ENCODE measurements at places on chromosomes 7 and 10.

DNA sequence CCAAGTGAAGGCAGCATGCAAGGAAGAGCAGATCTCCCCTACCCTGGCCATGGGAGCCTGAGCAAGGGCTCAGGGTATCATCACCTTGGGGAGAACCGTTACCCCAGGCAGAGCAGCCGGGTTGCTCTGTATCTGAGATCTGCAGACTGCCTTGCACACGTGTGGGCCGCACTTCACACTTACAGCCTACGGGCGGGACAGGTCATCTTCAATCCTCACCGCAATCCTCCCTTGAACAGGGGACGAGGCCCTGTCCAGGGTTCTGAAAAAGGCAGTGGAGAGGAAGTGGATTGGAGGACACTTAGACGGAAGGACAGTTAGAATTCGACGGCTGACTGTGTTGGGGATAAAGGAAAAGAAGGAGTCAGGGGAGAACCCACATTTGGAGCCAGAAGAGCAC lies 51.4 kb downstream of the NPS start:
- no peak for DNase-seq

DNA sequence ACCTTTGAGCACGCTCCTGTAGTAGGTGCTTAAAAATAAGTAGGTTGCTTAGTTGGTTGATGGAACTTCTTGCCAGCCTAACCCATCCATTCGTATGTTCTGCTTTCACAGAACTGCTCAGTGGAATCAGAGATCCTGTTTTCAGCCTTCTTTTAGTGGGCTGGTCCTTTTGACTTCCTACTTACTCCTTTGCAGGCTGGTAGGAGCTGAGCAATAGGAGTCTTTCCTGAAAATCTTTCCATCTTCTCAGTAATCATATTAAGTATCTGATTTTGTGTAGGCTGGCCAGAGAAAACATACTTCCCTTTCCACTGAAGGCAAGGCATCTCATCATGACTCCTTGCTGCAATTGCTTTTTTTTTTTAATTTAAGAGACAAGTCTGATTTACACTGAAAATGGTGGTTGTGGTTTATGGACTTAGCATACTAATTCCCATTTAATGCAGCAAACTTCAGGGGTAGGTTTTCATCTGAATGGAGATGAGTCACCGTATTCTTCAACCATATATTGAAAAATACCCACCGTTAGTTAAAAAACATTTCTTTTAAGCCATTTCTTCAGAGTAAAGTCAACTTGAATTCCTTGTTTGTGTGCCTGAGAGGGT lies 208.0 kb downstream of the ZNF365 start:
- peak; percentile 73 for DNase-seq

DNA sequence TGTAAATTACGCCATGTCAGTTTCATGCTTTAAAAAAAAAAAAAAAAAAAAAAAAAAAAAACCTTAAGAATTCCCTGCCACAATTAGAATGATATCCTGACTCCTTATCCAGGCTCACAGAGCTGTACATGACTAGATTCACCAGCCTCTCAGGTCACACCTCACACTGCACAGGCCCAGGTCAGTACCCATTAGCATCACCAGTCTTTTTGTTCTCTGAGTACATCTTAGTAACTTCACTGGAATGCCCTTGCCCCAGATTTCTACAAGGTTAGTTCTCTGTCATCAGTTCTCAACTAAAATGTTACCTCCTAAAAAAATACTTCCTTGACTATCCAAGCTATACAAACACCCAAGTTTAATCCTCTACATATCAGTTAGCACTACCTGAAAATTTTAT lies 211.0 kb downstream of the LRRN3 start:
- peak; percentile 1 for DNase-seq

GRCh38 chr10:12459340-12459739 lies 110.0 kb downstream of the CAMK1D start:
- no peak for DNase-seq

DNA sequence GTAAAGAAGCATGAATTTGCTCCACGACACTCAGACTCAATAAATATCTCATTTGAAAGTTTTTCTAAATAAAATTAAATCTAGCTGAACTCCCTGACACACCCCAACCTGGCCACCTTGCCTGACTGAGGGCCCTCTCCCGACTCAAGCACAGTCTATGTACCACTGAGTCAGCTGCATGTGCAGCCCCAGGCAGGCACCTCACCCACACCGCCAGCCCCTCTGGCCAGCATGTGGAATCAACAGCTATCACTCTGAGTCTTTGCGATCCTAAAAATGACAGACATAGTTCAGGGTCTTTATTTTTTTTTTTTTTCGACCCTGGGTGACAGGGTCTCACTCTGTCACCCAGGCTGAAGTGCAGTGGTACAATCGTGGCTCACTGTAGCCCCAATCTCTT lies 35.2 kb downstream of the OAT start:
- DNase-seq, result no peak

DNA sequence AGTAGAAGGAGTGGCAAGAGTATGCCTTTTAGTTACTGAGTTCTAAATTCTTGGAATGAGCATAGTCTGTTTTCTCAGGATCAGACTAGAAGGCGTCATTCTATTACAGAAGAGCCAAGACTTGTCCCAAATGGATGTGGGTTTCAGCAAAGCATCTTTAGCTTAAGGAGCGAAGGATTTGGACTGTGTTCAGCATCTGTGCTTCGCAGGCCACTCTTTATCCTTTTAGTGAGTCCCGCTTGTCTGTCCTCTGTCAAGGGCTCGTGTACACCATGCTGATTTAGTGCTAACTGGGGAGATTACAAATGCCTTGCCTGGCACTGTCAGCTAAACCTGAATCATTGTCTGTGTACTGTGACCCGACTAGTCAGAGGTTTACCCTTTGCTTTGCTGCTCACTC lies 465.7 kb downstream of the AUTS2 start:
- DNase-seq, result no peak

GRCh38 chr10:89362929-89363328 lies 14.9 kb upstream of the IFIT1B start:
- DNase-seq, result no peak

DNA sequence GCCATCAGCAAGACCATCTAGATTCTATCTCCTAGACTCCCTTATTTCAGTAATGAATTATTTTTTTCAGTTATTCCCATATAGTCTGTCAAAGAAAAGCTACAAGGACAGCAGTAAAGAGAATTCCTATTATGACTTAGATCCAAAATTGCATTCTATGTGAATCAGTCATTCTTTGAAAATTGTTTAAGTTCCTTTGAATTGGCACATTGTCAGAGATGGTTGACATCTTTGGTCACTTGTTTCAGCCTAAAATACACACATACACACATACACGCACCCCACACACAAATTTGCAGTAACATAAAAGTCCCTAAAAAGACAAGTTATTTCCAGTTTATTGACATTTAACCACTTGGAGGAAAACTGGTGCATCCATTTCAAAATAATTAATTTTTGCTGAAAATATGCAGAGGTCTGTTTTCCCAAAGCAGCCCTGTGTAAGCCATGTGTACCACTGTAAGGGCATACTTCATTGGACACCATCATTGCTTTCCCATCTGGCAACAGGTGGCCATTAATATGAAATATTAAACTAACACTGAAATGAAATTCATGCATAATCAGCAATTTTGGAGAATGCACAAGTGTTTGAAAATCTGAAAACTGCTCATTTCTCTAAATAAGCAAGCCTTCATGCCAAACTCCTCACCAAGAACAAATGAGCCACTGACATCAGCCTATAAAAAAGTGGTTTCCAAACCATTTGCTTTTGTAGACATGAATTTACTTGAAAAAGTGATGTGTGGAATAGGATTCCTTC lies 121.7 kb upstream of the COL1A2 start:
- DNase-seq, result peak; percentile 29

- DNase-seq, result peak; percentile 15
These were observed 1156.3 kb downstream of the SORCS3 start for GRCh38 chr10:105797234-105797890.

GRCh38 chr10:14531974-14532373 lies 201.2 kb upstream of the FRMD4A start:
- no peak for DNase-seq

- no peak for DNase-seq
These were observed 37.5 kb downstream of the LRRC18 start for GRCh38 chr10:48902096-48902495.

DNA sequence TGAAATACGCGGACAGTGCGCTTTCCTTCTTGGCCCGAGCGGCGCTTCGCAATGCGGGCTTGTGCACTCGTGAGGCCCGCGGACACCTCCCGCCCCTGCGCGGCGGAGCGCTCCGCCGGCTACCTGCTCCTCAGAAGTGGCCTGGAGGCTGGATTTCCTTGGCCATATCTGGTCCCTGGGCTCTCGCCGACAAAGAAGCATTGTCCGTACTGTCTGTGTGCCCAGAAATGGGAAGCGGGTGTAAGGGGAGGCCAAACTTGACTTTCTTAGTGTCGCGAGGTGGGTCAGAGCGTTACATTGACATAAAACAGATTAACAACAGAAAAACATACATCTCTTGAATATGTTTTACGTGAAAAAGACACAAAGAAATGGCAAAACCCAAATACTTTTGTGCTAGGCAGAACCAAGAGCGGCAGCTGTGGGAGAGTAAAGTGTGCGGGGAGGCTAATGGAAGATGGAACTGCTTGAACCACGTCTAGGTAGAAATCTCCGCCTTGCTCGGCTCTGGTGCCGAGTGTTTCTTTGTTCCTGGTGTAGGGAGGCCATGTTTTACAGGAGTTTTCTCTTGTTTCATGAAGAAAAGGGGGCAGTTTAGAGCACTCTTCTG lies 1.4 kb downstream of the LANCL2 start:
- DNase-seq, result peak; percentile 30

GRCh38 chr7:53191191-53191695 lies 155.8 kb downstream of the POM121L12 start:
- DNase-seq, result no peak

DNA sequence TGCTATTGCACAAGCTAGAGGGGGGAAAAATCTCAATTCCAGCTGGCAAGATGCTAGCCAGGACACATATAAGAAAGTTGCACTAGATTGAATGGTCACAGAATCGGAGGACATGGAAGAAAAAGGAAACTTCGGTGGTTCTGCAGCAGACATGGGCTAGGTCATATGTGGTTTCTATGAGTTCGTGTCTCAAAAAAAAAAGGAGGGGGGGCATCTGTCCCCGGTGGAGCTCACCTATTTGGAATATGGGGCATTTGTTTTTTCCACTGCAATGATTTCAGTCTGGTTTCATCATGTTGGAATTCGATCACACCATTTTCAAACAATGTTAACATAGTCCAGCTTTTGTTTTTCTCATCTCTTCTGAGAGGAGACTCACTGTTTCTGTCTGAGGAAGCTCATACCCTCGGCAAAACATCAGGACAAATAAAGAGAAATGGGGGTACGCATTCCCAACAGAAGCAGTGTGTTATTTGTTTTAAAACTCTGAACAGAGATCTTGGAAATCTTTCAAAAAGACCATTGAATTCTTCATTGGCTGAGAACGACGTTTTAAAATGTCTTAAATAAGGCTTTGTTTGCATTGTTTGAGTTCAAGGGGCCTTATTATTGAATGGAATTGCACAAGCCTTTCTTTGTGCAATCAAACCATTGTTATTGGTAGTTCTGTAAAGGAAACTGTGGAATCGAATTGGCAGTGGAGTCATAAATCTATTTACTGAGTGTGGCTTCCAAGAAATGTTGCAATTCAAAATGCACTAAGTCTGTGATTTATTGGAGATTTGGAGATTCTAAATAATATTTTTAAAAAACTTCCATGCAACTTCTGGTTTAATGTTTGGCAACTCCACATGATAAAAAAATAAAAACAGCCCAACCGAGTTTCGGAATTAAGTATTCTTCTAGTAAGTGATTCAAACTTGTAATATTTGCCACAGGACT lies 173.2 kb downstream of the RTKN2 start:
- peak; percentile 75 for DNase-seq

- peak; percentile 11 for DNase-seq
These were observed 19.6 kb upstream of the SMNDC1 start for GRCh38 chr10:110324201-110324804.

- no peak for DNase-seq
These were observed 1109.8 kb upstream of the AUTS2 start for GRCh38 chr7:68488341-68489060.

- no peak for DNase-seq
These were observed 19.9 kb downstream of the PUS7 start for GRCh38 chr7:105502173-105502572.

DNA sequence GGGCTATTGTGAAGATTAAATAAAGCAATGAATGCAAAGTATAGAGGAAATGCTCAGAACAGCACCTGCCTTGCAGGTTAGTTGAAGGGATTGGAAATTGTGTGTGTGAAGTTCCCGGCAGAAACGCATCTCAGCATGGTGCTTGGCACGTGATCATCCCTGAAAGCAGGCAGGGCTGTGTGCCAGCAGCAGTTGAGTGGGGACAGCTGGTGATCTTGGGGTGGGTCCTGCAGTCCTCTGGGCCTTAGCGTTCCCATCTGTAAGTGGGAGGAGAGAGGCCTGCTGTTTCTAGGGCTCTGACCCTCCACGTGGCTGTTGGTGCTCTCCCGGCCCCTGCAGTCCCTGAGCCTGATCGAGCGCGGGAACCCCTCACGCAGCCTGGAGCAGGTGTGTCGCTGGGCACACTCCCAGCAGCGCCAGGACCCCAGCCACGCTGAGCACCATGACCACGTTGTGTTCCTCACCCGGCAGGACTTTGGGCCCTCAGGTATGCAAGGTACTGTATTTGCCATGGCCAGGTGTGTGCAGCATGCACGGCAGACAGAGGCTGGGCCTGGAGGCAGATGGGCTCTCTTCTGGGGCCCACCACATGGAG lies 55.3 kb downstream of the TBATA start:
- no peak for DNase-seq

DNA sequence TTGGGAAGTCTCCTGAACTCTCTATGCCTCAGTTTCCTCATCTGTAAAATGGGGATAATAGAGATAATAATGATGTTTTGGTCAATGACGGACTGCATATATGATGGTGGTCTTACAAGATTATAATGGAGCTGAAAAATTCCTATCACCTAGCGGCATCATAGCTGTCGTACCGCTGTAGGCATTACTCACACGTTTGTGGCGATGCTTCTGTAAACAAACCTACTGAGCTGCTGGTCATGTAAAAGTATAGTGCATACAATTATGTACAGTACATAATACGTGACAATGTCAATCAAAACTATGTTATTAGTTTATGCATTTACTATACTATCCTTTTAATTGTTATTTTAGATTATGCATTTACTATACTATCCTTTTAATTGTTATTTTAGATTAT lies 339.1 kb upstream of the NPVF start:
- DNase-seq, result no peak

GRCh38 chr7:96009148-96009547 lies 236.8 kb downstream of the DYNC1I1 start:
- no peak for DNase-seq

- DNase-seq, result peak; percentile 95
These were observed 11.6 kb downstream of the GOLGA7B start for GRCh38 chr10:97861097-97861750.
